Germinal center (tissue), 1 donor: ENCODE measurements at places on chromosomes 6 and 20.

- no peak for DNase-seq
Observed at GRCh38 chr20:20519269-20519668, 151.4 kb downstream of the INSM1 start.

DNA sequence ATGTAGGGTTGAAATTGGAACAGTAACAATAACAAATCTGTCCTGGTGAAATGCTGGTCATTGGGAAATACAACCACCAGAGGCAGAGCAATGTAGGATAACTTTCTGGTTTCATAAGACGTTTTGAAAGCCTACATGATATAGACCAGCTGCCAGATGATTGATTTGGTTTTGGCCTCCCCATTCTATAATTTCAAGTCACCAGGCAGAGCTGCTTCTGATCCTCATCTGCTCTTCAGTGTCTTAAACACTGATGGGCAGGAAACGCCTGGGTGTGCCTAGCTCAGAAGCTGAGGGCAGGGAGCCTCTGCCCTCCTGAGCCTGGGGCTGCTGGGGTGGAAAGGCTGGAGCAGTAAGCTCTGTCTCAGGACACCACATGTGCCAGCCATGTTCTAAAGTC is 24.5 kb downstream of the DHX35 start:
- DNase-seq: no peak

- no peak for DNase-seq
Observed at GRCh38 chr6:2652611-2653010, 98.1 kb downstream of the MYLK4 start.

DNA sequence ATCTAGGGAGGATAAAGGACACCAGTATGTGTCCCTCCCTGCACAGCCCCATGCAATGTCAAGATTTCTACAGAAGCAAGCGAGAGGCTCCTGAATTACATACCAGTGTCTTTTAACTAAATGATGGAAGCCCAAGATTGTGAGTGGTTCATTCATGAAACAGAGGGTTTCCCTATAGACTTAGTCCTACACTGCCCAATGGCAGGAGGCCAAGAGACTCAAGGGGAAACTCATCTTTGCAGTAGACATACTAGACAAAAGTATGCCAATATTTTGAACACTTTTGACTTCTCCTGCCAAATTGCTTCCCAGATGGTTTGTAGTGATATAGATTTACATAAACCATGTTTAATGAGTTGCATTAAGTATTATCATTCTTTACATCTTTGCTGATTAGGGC is 557.2 kb upstream of the JAG1 start:
- DNase-seq: no peak

GRCh38 chr6:134173366-134173725 is 120.9 kb upstream of the SLC2A12 start:
- no peak for DNase-seq

DNA sequence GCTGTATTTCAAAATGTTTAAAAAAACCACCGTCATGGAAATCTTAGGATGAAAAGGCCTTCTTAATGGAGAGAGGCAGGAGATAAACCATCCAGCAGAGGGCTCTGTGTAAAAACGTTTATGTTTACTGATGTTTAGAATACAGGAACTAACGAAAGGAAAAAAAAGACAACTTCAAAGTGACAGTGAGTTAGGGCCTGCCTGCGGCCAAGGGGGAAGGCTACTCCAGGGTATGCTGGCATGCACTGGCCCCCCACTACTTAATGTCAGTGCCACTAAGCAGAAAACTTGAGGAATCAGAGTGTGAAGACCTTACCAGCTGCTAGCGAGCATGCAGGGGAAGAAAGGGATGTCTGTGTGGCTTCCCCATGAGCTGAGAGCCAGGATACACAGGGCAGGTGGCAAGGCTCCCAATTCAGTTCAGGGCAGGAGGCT is 47.7 kb downstream of the AKAP7 start:
- DNase-seq: peak; percentile 25

GRCh38 chr20:1102016-1102415 is 16.4 kb upstream of the PSMF1 start:
- DNase-seq: no peak

DNA sequence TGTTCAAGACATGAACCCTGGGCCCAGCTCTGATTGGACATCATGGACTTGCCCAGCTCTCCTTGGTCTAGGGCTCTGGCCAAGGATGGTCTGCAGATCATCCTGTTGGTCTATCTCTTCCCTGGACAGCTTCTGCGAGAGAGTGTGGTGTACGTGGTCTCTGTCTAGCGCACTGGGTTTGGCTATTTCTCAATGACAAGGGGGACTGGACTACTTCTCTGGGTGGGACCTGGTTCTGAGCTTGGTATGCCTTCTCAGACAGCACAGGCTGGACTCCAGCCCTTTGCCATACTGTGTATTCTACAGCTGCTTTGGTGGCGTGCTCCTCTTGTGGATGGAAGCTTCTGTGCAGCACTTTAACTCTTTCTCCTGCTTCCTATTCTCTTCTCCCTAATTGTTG is 8.5 kb upstream of the RAET1E start:
- DNase-seq: no peak

- DNase-seq: no peak
Observed at GRCh38 chr6:170033666-170034065, 257.2 kb downstream of the DLL1 start.

GRCh38 chr6:163309491-163310026 is 105.0 kb upstream of the QKI start:
- no peak for DNase-seq

- no peak for DNase-seq
Observed at GRCh38 chr6:156850353-156850752, 73.2 kb downstream of the ARID1B start.

- DNase-seq: no peak
Observed at GRCh38 chr20:56748476-56749377, 119.6 kb downstream of the TFAP2C start.

DNA sequence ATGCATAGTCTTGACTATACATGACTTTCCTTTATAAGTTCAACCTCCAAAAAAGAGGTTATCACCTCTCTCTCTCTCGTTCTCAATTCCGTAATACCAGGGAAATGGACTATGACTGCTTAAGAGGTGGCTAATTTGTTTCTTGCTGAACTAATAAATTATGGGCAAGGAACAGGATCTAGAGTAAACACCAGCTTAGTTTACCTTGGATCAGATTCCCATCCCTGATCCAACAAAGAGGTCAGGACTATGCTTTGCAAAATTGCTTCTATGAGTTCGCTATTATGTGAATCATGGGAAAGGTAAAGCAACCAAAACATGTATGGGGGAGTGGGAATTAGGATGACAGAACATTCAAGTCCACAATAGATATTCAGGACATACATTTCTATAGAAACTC is 630.7 kb downstream of the HACE1 start:
- DNase-seq: no peak

DNA sequence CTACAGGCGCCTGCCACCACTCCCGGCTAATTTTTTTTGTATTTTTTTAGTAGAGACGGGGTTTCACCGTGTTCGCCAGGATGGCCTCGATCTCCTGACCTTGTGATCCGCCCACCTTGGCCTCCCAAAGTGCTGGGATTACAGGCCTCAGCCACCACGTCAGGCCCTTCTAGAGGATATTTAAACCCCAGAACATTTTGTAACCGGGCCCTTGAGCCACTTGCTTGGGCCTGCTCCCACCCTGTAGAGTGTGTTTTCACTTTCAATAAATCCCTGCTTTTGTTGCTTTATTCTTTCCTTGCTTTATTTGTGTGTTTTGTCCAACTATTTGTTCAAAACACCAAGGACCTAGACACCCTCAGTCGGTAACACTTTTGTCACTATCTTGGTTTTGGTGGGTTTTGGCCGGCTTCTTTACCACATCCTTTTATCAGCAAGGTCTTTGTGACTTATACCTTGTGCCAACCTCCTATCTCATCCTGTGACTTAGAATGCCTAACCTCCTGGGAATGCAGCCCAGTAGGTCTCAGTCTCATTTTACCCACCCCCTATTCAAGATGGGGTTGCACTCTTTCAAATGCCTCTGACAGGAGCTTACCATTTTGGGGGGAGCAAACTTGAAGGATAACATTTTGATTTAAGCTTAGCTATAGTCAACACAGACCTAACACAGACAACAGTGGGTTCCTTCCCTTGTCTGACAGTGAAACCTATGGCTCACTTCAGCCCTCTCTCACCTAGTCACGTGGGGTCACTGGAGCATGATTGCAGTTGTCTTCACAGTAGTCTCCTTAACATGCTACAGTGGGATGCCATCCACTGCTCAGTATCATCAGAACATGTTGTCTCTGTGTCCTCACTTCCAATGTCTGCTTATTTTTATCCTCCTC is 27.9 kb upstream of the KIF6 start:
- no peak for DNase-seq
